Neural progenitor cell (in vitro differentiated cells): ENCODE measurements at places on chromosomes 5 and 9.

- DNase-seq, result no peak
Observed at GRCh38 chr9:36151316-36152210, 15.0 kb downstream of the GLIPR2 start.

- DNase-seq, result peak; percentile 91
Observed at GRCh38 chr9:93134015-93134739, at the start of gene NINJ1. TSS of gene NINJ1 (minus strand) at chr9:93134251. CDS start at chr9:93134217, 34 bp downstream.

DNA sequence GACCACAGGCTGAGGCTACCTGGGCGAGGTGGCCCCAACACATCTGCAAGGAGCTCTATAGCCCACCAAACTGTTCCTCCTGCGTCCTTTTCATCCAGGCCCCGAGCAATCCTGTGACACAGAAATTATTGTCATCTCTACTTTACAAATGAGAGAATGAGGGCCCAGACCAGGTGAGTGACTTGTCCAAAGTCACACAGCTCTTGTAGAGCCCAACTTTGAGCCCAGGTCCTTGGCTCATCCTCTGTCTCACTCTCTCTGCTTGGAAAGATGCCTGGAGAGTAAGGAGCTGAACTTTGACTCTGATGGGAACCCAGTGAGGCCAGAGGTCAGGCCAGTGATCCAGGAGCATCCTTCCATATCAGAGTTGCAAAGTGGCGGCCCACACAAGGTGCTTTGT, 39.6 kb downstream of the STC2 start:
- DNase-seq, result no peak

DNA sequence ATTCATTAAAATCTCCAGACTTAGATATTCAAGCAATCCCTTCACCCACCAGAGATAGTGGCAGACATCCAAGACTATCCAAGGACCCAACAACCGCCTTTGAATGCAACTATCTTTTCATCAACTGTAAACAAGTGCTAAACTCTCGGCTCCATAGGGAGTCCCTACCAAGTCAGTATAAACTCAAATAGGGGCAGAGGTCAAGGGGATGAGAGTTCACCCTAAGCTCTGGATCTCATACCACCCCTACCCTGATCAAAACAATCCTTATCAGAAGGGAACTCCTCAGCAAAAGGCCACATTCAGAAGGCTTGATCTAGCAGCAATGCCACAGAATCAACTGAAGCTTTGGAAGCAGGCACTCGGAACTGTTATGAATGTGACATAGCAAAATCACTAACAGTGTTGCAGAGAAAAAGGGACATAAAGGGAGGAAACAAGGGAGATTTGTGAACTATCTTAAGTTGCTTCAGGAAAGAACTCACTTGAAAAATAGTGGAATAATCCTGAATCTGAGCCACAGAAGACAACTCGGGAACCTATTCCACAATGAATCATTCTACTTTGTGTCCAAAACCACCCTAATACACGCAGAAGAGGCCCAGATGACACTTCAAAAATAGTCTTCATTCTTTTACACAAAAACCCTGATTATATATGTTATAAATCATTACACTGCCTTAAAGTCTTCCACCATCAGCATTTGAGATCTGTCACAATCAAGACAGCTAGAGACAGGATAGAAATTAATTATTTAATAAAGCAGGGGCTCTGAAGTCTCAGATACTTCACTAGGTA, 49.8 kb downstream of the NR6A1 start:
- DNase-seq, result peak; percentile 7

DNA sequence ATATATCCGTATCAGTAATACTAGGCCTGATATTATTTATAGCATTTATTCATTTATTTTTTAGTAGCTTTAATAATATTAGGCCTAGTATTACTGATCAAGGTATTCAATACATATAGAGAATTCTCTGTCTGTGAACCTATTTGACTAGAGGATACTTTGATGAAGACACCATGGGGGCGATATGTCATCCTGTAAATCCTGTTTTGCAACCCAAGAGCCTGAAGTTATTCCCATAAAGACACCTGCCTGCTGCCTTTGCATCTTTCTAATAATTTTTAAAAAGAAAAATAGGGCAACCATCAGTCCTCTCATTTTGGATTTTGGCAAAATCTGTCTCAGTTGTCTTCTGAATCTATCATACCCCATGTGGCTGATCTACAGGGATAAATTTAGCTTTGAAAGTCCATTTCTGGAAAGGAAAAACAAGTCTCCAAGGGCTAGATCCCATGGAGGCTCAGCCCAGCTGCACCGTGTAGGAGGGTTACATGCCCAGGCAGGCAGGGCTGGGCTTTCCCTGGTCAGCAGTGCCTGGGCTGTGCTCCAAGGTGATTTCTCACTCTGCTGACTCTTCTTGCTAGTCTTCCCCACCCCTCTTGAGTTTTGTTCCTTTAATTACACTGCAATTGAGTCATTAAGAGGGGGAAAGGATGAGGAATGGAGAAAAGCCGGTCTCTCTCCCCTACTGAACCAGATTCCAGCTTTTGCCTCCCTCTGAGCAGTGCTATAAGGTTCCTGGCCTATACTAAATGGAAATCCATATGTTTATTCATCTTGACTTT, 169.0 kb downstream of the TRIM32 start:
- no peak for DNase-seq

DNA sequence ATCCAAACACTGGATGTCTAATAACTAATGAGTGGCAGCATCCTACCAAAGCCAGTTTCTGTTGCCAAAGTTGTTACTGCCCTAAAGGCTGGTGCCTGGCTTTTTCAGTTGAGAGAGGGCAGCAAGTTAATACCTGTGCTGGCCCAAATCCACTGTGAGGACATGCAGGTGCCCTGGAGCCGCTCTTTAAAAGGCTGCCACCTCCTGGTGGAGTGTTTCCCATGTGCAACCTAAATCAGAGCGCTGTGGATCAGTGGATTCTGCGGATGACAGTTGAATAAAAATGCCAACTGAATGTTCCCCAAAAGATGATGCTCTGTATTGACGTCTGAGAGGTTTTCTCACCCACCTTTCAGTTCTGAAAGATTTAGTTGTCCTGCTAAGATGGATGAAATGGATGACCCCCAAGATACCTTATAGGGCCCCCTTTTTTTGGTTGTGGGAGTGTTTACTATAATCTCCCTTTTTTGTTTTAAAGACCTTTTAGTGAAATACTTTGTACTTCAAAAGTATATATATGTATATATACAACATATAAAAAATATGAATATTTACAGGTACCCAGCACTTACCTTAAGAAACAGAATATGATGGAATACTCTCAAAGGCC, 146.4 kb downstream of the EGFLAM start:
- peak; percentile 58 for DNase-seq

DNA sequence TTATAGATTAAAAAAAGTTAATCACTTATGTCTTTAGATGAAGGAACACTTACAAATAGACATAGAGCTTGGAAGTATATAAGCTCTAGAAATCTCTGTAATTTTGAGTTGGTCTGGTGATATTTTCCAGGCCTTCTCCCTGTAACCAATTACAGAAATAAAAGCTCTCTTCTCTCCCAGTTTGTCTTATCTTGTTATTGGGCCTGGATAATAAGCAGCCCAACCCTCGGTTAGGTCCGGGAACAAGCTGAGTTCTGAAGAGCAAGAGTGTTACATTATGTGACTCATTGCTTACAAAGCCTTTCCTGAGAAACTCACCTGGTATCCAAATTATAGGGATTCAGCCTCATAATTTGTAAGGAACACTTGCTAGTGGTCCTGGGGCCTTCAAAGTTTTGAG, 1146.2 kb downstream of the CDH9 start:
- DNase-seq, result no peak

DNA sequence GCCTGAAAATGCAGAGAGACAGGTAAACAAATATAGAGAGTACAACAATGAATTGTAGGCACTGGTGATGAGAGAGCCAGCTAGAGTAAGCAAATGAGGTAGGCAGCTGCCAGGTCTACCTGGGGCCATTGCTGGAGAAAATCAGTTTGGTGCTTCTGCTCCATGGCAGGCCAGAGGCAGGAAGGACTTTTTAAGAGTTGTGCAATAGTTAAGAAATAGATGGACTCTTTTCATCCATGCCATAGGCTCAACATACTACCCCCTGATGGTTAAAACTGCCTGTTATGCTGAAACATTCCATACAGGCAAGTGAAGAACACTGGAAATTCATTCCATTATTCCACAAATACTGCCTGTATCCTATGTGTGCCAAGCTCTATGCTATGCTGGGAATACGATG, 86.5 kb upstream of the CCDC112 start:
- no peak for DNase-seq

DNA sequence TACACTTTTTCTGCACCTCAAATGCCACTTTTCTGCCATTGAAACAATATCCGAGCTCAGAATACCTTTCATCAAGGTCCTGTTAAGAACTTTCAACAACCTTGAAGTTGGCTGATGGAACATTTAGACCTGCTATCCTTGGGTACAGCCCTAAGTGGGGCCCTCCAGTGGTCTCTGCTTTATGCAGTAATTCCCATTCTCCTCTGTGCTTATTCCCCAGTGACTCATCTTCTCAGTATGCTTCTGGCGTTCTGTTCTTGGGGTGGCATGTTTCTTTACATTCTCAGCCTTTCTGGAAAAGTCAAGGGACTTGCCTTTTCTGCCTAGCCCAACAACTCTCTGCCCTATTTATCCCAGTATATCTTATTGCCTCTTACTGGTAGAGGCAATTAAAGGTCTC, 7.1 kb downstream of the ANP32B start:
- no peak for DNase-seq

DNA sequence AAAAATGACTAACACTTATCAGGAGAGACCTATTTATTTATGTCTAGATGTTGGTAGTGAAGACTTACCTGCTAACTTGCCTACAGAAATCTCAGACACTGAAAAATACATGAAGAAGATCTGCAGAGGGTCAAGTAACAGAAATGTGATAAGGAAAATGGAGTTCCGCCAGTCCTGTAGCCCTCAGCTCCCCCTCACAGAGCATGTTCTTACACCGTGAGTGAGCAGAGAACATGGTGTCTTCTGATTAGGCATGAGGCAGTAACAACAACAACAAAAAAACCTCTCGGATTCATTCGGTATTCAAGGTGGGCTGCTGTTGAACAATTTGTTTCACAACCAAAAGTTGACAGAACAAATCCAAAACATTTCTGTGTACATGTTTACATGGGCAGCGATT, 162.0 kb upstream of the SNX2 start:
- DNase-seq, result no peak

- DNase-seq, result no peak
Observed at GRCh38 chr5:33592245-33592644, 151.5 kb downstream of the TARS1 start.

DNA sequence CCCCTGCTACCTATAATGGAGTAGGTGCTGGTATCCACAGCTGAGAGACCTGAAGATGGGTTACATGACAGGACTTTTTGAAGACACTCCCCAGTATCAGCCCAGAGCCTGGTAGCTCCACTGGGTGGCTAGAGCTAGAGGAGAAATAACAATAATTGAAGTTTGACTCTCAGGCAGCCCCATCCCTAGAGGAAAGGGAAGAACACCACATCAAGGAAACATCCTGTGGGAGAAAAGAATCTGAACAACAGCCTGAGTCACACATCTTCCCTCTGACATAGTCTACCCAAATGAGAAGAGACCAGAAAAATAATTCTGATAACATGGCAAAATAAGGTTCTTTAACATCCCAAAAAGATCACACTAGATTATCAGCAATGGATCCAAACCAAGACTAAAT, 432.1 kb downstream of the CDH18 start:
- DNase-seq, result no peak

GRCh38 chr9:124960409-124960752, 19.5 kb upstream of the GOLGA1 start:
- DNase-seq, result no peak

DNA sequence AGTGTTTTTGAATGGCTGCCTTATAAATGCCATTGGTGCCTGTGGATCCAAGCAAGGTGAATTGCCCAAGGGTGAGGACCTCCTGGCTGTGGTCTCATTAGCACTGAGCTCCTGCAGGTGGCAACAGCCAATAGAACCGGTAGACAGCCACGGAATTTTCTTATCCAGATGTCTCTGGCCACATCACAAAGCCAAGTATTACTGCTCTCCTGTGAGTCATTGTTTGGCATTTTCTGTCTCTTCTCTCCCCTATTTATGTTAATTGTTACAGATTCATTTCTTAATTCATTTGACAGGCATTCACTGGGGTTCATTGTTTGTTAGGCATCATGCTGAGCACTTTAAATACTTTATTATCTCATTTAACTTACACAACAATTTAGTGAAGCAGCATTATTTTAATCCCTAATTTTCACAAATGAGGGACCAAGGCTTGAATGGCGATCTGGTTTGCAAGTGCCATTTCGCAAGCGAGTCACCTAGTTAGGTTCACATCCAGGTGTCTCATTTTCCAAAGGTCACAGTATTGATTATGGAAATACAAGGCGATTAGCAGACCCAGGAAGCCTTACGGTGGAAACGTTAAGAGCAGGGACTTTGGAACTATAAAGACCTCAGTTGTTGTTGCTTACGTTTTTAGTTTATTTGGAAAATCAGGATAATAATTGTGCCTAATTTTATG, 58.2 kb upstream of the DPYSL3 start:
- peak; percentile 83 for DNase-seq
